ENCODE measurements at places on chromosomes 3 and 15.

- no peak for DNase-seq
These were observed 23.1 kb downstream of the LRRC31 start for GRCh38 chr3:169846458-169847193.

- peak; percentile 5 for DNase-seq
These were observed 5.2 kb downstream of the CSPG5 start for GRCh38 chr3:47573190-47574172.

- DNase-seq = no peak
These were observed 169.2 kb upstream of the ATP10A start for GRCh38 chr15:26032162-26032846.

DNA sequence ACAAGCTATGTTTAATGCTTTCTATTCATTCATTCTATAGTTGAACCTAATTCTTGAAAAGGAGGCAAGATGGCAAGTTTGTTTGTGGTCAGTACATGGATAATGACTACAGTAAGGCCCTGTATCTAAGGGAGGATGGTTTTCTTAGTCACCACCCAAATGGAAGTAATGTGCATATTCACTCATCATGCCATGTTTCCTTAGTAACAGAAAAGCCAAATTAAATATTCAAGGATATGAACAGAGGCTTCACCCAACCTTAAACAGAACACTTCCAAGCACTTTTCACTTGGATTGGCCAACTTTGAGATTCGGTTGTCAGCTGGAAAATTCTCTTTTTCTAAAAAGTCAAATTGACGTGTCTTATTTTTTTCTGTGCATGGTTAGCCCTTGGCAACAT is 805.3 kb upstream of the LMCD1 start:
- no peak for DNase-seq

DNA sequence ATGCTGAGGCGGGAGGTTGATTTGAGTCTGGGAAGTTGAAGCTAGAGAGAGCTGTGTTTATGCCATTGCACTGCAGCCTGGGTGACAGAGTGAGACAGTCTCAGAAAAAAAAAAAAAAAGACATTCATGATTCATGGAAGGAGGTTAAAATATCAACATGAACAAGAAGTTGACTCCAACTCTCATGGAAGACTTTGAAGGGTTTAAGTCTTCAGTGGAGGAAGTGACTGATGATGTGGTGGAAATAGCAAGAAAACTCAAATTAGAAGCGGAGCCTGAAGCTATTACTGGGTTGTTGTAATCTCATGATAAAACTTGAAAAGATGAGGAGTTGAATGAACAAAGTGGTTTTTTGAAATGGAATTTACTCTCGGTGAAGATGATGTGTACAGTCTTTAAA is 491.8 kb downstream of the SQOR start:
- no peak for DNase-seq

DNA sequence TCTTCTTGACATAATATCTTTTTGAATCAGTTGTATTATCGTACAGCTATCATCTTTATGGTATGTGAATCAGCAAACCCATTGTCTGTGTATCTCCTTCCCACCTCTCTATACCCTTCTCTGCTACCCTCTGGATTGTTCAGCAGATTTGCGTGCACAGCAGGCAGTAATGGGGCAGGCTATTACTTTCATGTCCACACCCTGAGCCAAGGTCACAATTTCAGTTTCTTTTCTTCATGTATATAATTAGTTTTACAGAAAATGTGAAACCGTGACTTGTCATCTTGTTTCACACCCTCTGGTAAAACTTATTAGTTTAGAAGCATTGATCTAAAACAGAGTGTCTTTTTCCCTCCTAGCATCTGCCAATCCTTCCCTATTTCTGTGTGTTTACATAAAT is 770.4 kb upstream of the SEMA6D start:
- no peak for DNase-seq

DNA sequence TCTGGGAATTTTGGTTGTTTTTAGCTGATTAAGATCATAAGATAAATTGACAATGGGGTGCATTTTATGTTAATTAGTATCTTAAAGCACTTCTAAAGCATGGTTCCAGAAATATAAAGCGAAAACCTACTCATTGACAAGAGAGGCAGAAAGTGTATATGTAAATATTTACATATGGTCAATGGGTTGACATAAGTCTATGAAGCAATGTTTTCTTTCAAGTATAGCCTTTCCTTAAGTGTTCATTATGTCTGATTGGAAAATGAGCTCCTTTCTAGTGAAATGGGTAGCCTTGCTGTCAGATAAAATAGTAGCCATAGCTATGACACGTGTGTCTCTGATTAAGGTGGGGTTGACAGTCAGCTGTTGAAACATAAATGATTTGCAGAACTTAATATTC is 365.2 kb upstream of the AGTR1 start:
- no peak for DNase-seq

GRCh38 chr3:135038186-135038585 is 243.1 kb downstream of the EPHB1 start:
- DNase-seq = no peak

DNA sequence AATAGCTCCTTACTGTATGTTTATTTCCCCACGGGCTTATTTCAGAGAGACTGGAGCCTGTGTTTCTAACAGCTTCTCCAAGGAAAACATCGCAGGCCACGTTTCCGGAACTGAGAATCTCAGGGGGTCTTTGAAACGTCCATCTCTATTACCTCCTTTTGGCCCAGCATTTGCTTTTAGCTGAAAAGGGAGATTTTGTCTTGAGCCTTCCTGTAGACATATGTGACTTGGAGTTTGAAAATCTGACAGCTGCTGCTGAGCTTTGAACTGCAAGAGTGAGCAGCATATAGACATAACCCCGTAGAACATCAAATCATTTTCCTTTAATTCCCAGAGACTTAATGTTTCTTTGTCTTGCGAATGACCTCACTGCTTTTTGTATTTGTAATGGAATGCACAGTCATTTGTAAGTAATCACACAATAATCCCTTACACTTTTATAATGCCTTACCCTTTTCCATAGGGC is 54.6 kb downstream of the LPP start:
- DNase-seq = no peak

GRCh38 chr15:60154764-60155325 is 150.7 kb downstream of the FOXB1 start:
- no peak for DNase-seq

- no peak for DNase-seq
These were observed 570.4 kb upstream of the TGFBR2 start for GRCh38 chr3:30035935-30036567.

DNA sequence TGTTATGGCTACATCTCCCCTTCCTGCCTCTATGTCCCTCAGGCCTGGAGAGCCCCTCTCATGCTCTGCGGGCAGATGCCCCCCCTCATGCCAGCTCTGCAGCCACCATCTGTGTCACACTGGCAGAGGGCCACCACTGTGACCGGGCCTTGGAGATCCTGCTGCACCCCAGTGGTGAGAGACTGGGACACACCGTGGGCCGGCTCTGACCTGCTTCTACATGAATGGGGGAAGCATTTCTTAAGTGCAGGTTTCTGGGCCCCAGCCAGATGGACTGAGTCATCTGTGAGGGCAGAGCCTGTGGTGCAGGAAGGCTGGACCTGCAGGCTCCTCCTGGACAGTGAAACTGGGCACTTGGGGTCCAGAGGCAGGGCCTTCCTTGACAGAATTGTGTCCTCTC is 4.8 kb downstream of the VWA5B2 start:
- DNase-seq = peak; percentile 92

DNA sequence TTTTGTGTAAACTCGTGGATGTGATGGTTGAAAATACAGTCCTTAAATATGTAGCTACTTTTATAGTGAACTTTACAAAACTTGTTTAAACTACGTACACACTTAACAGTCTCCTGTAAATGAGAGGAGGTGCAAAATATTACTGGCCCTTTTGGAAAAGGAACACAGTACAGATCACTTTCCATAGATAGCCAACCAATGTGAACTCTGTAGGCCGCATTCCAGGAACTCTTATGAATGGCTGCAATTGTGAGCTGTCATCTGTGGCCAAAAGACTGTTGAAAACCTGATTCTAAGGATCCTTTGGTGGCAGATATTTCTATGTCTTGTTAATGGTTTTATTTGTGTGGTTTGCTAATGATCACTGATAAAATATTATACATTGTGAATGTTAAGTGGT is 6.2 kb downstream of the TSC22D2 start:
- DNase-seq = no peak

DNA sequence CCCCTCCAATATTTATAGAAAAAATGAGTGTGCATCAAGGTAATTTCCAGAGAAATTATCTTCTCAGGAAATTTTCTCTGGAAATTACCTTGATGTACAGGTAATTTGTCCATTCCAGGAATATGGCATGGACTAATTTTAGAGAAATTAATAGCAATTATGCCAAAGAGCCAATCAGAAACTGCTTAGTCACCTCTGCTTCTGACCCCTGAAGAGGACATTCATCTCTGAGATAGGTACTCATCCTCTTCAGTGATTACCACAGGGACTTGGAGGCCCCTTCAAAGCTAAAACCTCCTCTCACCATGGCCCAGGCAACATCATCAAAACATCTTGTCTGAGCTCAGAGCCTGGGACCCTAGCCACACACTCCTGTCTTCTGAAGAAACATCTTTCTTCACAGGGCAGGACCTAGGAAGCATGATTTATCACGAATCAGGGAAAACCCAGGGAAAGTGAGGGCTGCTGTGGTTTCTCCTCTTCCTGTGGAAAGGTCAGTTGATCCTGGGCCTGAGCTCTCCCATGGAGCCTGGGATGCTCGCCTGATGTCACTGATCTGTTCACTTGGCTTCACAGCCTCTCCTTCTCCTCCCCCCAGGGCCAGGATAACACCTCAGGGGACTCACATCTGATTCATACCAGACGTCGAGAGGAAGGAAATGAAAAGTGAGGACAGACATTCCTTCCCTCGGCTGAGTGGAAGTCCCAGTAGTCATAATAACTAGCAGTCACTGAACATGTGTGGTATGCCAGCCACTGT is 210.5 kb downstream of the DTWD1 start:
- DNase-seq = no peak

DNA sequence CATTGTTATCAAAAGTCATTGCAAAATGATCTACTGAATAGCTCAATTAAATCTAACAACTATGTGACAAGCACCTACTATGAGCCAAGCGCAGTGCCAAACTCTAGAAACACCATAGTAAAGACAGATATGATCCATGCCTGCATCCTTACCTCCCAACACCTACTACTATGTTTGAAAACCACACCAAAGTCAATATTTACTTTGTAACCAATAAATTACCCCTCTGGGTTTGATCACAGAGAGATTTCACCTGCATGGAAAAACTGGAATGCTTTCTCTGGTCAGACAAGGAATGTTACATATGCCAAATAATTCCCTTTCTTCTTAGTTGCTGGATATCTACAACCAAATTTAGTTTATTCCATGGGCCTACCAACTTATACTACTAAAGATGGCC is 422.2 kb downstream of the FHIT start:
- DNase-seq = no peak

DNA sequence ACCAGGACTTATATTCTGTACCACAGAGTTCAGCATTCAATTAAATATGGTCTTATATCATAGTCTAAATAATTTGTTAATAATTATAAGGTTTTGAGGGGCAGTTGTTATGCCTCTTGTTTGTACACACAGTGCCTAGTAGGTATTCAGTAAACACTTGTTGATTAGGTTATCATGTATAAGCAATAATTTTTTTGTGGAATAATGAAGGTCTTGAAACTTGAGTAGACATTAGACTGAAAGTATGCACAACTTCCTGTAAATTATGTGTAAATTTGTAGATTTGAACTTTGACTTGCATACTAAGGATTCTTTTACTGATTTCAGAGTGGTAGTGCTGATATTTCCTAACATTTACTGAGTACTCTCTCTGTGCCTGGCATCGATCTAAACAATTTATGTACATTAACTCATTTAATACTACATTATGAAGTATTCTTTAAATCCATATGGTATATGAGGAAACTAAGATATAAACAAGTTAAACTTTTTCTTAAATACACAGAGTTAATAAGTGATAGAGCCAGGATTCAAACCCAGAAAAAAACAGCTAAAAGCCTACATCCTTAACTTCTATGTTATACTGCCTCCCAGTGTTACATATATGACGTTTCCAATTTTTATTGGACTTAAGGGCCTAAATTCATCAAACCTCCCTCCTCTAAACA is 65.1 kb downstream of the GLCE start:
- peak; percentile 58 for DNase-seq

- DNase-seq = no peak
These were observed 26.6 kb downstream of the RFT1 start for GRCh38 chr3:53103397-53104296.

DNA sequence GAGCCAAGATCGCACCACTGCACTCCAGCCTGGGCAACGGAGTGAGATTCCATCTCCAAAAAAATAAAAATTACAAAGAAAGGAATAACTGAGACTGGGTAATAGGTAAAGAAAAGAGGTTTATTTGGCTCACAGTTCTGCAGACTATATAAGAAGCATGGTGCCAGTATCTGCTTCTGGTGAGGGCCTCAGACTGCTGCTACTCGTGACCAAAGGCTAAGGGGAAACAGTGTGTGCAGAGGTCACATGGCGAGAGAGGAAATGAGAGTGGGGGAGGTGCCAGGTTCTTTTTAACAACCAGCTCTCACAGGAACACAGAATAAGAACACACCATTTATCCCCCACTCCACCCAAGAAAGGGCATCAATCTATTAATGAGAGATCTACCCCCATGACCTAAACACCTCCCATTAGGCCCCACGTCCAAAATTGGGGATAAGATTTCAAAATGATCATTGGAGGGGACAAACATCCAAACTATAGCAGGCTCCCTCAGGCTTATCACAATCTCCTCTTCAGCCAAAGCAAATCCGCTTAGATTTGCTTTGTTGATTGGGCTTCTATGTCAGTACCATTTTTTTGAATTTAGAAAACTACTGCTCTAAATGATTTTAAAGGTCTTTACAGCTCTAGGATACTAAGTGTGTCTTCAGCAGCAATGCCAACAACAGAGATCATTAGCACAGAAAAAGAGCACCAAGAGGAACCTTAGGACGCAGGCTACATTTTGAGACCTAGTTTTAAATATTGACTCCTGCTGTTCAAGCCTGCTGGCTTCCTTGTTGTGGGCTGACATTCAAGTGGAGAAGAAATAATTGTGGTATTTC is 84.2 kb upstream of the TBL1XR1 start:
- no peak for DNase-seq

GRCh38 chr15:63069616-63070090 is 27.1 kb downstream of the TPM1 start:
- DNase-seq = no peak

DNA sequence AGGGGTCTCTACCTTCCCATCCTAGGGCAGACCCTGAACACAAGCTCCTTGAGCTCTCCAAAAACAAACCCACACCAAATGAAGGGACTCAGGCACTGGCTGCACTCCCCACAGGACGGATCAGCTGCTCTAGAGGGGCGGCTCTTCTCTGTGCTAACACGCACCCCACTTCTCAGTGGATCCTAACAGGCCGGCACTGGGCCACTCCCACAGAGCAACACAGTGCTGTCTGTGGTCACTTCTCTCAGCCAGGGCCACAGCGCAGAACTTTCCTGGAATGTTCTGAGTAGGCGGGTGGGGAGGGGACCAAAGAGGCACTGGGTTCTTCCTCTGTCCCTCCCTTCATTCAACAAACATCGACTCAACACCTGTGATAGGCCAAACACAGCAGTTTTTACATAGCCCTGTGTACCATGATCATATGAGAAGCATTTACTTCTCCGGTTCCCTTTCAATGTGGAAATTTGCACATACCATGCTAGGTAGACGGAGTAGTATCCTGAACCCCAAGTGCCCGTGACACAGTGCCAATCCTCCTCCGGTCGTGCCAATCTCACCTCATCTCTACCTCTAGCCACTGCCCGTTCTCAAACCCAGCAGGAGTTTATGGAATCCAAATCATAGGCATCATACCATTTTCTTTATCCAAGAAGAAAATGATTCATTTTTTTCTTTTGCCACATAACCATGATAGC is 98.1 kb downstream of the LRIG1 start:
- DNase-seq = no peak

- no peak for DNase-seq
These were observed 5.7 kb downstream of the MORF4L1 start for GRCh38 chr15:78878356-78878755.

- no peak for DNase-seq
These were observed 227.5 kb upstream of the EPHA3 start for GRCh38 chr3:88879905-88880304.
